Sciatic nerve (tissue), 2 donors: ENCODE measurements at places on chromosomes 2 and 18. TPM values are rescaled to one million over a fixed set of nuclear protein-coding genes. Genes with fewer than 3 reads are reported as not detected.
A peak's percentile ranks its signal among the peaks of the same experiment; 100 is the strongest.

GRCh38 chr2:144833075-144833637 is 313.2 kb upstream of the ZEB2 start:
- DNase-seq: no peak

- no peak for DNase-seq
Measured at GRCh38 chr2:99389946-99390345, 52.8 kb downstream of the EIF5B start.

DNA sequence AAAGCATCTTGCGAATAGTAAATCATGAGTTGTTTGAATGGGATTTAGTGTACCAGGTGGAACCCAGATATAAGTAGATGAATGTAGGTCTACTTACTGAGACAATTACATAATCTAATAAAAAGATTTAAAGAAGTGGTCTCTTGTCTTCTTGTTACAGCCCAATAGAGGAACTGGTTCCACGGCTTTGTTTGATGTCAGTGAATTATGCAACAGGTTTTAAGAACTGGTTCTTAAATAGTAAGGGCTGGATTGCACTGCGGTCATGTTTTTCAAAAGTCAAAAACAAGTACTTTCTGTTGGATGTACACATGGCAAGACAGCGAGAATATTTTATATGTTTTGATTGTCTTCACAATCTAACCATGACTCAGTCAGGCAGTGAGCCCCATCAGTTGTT is 15.4 kb upstream of the SLC9A2 start:
- DNase-seq: no peak

DNA sequence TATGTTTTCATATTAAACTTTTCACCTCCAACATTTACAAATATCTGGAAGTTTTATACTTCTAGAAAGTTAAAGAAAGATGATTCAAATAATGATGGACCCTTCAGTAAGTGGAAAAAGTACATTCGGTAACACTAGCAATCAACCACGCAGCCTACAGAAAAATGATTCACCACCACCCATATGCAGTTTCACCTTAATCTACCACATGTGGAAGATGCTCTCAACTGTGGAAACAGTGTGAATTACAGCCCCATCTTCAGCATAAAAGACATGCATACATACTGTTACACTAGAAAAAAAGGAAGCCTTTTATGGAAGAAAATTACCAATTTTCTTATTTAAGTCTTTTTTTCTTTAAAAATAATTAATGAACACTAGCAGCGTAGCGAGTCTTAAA is 1.1 kb downstream of the SLC38A11 start:
- DNase-seq: no peak

- no peak for DNase-seq
Measured at GRCh38 chr2:14828968-14829367, 196.5 kb downstream of the LRATD1 start.

- DNase-seq: no peak
Measured at GRCh38 chr2:219406861-219407230, 11.3 kb upstream of the DES start.

GRCh38 chr2:24021122-24021998 is 11.5 kb downstream of the MFSD2B start:
- DNase-seq: no peak

DNA sequence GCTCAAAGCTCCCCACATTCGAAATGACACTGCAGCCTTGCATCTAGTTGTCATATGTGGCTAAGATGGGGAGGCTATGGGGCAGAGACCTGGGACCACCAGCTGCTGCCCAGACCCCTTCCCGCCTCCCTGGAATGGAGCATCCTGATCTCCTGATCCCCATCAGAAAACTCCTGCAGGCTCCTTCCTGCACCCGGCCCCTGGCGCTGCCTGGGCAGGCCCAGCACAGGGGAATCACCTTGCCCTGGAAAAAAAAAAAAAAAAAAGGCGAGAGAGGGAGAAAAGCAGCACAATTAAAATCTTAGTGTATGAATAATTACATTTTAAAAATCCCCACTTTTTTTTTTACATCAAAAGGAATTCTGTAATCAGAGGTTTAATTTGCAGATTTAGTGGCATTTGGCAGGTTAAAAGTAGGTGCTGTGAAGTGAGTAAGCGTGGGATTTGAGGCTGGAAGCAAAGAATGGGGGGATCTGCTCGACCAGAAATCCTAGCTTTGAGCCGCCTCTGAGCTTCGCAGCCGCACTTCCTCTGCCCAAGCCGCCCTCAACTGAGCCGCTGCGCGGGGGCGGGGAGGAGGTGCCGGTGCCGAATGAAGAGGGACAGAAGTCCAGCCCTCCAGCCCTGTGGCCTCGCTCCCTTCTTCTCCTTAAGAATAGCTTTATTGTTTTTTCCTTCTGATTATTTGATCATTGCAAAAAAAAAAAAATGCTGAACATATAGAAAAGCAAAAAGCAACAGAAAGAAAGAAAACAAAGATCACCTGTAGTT is 30.0 kb downstream of the THNSL2 start:
- DNase-seq: peak; percentile 77

DNA sequence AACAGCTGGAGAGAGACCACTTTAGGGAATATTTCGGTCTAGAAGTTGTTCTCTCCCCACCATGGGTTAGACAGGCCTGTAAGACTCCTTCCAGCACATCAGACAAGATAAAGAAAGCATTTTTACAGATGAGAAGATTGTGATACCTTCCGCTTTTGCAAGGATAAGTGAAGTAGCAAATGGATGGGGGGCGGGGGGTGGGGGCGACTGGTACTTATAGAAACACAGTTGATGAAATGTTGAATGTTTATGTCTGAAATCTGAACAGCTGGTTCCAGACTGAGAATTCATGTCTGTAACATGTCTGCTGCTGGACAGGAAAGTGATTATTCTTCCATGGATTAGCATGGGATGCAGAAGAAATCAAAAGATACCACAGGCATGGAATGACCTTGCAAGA is 90.5 kb upstream of the FN1 start:
- no peak for DNase-seq

DNA sequence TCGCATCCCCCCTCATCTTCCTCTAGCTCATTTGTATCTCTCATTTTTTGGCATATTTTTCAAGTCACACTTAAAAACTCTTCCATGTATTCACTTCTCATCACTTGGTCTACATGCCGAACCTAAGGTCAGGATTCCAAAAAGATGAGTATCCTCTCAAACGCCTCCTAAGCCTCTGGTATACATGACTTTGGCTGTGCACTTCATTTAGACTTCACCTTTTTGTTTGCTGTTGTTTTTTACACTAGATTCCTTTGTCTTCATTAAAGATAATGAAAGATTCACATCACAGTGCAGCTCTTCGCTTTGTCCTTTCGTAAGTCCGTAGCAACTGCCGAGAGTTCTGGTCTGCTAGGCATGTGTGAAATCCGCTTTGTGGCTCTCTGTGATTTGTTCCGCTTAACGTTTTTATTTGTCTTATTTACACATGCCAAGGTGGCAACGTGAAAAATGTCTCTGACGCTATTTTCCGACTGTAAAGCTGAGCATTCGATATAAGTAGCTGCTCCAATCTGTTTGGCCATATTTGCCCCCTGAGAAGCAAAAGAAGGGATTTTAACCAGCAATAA is 17.7 kb downstream of the RND3 start:
- no peak for DNase-seq

DNA sequence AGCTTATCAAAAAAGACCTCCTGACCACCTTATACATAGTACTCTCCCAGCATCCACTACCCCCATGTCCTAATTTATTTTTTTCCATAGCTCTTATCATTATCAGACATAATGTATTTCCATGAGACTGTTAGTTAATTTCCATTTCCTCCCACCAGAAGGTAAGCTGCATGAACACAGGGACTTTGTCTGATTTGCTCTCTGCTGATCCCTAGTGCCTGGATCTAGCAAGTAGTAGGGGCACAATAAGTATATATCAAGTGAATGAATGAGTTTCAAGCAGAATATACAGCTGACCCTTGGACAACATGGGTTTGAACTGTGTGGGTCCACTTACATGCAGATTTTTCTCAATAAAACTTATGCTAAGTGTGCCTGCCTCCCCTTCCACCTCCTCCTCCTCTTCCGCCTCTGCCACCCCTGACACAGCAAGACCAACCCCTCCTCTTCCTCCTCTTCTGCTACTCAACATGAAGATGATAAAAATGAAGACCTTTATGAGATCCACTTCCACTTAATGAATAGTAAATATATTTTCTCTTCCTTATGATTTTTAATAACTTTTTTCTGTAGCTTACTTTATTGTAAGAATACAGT is 53.8 kb downstream of the CTAGE1 start:
- DNase-seq: no peak

DNA sequence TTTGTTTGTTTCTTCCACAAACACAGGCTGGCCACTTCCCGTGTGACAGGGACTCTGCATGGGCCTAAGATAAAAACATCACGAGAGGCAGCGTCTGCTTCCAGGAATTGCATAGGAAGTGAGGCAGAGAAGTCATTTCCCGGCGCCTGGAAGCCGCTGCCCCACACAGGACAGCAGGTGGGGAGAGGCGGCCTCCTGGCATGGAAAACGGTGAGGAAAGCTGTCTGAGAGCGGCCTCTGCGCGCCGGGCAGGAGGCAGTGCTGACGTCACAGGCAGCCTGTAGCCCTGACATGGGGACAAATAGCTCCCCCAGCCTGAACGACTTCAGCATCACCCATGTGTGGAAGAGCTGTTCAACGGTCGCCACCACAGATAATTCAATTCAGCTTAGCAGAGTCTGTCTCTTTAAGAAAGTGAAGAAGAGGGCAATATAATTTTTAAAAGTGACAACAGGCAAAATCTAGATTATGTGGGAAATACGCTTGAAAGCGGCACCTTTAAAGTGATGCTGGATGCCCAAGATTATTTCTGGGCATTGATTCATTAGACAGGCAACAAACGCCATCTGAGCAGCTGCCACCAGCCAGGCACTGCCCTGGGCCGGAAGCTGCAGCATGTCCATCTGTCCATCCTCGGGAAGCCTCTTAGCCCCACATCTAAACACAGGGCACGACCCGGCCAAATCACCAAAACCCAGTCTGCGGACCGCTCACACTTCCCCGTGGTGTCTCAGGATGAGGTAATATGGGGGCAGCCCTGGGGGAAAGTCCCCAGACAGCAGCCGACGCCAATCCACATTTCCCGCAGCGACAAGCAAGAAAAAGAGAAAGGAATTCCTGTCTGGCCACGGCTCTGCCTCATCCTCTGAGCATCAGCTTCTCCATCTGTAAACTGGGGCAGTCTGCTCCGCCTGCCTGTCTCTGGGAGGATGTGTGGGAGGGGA is 138.9 kb downstream of the PXDN start:
- DNase-seq: no peak

DNA sequence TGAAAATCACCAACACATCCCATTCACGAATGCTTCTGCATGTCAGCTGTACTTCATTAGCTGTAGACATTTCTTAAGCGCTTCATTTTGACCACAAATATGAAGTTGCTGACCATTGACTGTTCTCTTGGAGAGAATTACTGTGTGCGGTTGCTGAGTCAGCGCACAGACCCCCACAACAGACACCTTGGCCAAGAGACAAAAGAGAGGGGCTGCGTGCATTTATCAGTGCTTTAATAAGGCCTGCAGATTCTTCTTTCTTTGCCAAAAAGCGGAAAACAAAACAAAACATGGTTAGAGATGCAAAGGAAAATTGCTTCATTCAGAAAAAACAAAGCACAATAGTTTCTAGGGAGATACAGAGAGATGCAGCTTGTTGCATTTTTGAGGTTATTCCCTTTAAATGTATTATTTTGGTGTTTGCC is 174.7 kb downstream of the ACKR3 start:
- no peak for DNase-seq

DNA sequence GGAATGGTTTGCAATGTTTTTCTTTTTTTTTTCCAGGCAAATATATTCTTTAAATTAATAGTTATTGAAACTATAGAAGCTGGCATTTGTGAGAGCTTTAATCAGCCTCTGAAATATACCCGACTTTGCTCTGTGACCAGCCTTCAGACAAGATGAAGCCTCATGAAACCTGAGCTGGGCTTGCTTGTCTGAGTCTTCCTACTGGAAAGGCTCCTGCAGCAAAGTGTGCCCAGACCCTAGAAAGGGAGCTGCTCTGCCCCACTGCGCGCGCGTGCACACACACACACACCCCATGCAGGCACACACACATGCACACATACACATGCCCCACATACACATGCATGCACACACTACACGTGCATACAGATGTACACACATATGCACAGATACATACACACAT is 203.3 kb upstream of the NT5C1B start:
- no peak for DNase-seq

DNA sequence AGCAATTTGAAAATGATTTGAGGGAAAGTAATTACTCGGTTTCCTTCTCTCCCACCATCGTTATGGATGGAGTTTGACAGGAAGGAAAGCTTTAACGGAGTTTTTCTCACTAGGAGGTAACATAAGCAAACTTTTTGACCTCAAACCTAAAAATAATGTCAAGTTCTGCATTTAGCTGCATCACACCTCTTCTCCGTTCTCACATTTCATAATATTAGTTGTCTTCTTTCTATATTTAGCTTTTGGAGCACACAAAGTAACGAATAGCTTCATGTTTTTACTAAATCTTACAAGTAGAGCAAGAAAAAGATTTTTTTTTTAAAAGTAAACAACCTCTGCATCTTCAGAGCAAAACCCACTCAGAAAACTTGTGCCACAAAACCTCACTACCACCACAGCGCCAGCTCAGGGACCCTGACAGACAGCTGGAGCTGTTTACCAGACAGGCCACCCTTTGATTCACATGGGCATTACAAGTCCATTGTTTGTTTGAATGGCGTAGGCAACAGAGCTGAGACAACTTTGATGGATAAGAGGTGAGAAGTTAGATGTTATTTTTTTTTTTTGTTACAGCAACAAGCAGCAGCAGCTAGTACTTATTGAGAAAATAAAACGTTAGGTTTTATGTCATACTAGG is 21.9 kb upstream of the ICOS start:
- DNase-seq: no peak

ANKAR gene
- total RNA-seq: 30.3 TPM

C2orf66 gene
- 0.36 TPM for total RNA-seq

NPAS2 gene
- total RNA-seq: 17.5 TPM

HOXD12 gene
- not detected for total RNA-seq

DNAH6 gene
- 2.0 TPM for total RNA-seq

M1AP gene
- 1.1 TPM for total RNA-seq
